GM23248 (cell line): ENCODE measurements at places on chromosomes 11 and 22.

DNA sequence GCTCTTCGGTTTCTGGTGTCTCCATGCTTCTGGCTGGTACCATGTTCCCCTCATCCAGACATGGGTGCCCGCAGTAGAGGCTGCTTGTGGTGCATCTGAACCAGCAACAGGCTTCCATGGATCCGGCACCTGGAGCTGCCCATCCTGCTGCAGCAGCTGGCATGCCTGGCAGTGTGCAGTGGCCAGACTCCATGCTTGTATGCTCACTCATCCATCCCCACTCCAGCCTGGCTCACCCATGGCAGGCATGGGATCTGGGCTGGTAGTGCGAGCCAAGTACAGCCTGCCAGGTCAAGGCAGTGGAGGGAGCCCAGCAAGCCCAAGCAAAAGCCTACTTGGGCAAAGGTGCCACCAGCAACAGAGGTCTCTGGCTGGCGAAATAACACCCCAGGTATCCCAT, 6.2 kb upstream of the OR5W2 start:
- DNase-seq = no peak

DNA sequence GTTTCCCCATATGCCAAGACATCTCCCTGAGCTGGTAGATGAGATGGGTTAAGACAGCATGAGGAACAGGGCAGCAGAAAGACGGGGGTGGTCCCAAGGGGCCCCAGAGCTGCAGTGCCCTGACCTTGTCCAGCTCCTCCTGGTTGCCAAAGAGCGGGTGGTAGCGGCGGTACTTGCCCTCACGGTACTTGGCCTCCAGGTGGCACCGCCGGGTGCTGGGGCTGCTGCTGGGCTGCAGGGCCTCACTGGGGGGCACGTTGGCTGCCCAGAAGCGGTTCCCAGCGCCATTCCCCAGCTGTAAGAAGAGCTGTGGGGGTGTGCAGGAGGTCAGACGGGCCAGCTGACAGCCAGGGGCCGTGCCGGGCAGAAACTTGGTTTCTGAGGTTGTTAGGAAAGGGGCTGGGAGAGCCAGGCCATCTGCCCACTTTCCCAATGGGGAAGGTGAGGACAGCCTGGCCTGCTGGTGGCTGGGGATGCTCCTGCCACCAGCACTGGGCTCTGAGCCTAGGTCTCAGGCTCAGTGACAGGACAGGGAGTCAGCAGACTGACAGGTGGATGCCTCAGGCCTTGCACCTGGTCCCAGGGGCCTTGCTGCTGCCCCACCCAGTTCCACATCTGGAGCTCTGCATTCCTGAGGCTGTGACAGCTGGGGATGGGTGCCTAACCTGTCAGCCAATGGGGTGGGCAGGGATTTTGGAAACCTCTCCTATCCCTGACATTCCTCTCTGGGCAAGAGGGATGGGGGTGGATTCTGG, 30.0 kb upstream of the PDE2A start:
- peak; percentile 48 for DNase-seq

DNA sequence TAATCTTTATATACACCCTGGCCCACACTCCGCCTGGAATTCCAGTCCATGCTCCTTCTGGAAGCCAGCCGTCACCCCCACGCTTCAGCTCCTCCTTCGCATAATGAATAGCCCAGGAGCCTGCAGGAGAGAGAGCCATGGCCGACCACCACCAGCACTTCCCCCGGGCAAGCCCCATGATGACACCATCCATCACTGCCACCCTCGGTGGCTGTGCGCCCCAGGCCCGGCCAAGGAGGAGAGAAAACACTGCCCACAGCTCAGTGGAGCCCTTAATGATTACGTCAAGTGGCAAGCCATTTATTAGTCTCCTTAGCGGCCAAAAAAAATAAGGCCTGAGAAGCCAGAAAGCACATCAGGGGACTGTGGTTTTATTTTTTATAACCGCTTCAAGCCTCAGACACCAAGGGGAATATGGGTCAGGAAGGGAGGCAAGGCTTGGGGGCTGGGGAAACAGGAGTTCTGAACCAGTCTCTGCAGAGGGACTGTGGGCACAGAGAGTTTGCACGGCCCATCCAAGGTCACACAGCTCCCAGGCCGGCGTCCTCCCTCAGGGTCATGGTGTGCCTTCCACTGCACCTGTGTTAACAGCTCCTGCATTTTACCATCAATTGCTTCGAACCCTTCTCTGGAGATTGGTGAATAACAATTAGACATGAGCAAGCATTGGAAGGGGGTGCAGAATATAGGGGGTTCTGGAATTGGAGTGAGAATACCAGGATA, 134.3 kb downstream of the MN1 start:
- no peak for DNase-seq

DNA sequence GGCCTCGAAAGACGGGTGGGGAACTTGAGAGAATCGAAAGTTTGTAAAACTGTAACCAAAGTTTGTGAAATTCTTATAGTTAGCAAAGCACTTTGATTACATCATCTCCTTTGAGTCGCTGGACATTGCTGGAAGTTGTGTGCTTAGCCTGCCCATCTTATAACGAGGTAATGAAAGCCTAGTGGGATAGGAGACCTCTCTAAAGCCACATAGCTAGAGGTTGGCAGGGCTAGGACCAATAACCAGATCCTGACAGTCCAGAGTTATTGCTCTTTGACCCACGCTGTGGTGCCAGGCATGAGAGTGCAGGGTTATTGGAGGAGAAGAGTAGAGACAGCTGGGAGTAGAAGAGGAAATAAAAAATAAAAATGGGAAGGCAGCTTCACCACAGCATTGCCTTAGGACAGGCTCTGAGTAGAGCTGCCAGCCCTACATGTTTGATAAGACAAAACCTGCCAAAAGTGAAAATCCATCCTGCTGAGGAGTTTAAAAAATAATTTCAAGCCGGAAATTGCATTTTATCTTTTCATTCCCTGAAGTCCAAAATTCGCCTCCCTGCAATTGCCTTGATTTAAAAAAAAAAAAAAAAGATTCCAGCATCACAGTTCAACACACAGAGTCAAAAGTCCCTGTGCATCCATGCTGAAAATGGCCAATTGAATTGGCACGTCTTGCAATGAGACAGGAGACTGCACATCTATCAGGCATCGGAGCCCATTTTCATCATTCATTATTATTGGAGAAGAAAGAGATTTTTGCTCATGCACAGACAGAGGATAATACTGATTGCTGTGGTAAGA, 225.5 kb upstream of the POU2AF2 start:
- DNase-seq = peak; percentile 15

GRCh38 chr11:121024989-121025388, 1.1 kb downstream of the TBCEL start:
- DNase-seq = peak; percentile 83
